Stimulated activated CD8-positive, alpha-beta memory T cell treated with anti-CD3 and anti-CD28 coated beads, Interleukin-2, amount 100 ng/mL, for 1 hour (primary cell): ENCODE measurements at places on chromosomes 5 and 9.

DNA sequence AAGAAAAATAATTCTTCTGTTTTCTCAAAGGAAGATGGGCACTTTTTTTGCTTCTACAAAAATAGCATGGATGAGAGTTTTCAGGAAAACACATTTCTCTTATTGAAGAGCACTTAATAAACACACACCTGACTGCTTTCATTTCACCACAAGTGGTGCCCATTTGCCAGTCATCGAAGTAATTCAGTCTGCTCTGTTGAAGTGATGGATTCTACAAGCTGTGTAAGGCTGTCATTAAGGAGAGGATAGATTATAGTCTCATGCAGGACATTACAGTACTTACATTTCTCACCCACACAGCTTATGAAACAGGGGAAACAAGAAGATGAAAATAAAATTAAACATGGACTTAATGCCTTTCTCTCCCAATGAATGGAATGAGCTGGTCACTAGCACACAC, 165.2 kb downstream of the NR2F1-AS1 start:
- no peak for DNase-seq

DNA sequence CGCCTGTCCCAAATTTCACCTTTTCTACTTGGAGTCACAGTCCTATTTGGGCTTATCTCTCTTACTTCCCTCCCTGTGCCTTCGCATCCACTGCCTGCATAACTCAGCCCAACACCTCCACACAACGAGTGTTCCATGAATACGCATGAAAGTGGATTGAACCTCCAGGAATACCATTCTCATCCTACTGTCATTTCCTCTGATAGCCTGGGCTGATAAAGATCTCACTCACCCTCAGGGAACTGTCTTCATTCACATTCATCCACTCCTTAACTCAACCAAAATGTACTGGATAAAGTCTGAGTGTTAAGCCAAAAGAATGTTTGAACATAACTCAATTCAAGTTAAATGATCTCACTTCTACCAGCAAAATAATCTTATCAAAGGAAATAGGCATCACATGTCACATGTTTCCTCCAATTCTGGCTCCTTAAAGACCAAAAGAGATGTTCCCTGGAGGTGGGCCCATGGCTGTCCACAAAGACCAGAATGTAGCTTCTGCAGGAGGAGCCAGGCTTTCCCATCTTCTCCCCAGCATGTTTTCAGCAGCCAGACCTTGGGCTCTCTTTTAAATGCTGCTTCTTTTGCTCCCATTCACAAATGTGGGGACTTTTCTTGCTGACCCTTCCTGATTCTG, 28.4 kb upstream of the TRIO start:
- no peak for DNase-seq

DNA sequence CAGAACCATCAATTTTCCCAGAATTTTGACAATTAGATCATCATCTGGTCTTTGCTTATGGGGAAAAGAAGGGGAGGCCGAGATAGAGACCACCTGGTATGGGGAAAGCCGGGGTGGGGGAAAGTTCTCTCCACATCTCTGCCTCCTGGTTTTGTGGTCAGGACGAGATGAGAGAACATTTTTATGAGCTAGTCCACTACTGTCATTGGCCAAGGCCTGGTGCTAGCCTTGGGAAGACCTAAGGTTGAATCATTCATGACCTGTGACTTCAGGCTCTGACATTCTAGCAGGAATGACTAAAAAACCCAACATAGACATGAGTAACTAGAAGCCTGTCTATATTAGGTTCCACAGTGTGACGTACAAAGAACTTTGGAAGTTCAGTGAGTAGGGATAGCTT, 135.2 kb downstream of the PTTG1 start:
- DNase-seq, result no peak

GRCh38 chr9:132638240-132638639, 31.5 kb downstream of the DDX31 start:
- no peak for DNase-seq

GRCh38 chr9:88580961-88581360, 46.0 kb downstream of the NXNL2 start:
- no peak for DNase-seq

DNA sequence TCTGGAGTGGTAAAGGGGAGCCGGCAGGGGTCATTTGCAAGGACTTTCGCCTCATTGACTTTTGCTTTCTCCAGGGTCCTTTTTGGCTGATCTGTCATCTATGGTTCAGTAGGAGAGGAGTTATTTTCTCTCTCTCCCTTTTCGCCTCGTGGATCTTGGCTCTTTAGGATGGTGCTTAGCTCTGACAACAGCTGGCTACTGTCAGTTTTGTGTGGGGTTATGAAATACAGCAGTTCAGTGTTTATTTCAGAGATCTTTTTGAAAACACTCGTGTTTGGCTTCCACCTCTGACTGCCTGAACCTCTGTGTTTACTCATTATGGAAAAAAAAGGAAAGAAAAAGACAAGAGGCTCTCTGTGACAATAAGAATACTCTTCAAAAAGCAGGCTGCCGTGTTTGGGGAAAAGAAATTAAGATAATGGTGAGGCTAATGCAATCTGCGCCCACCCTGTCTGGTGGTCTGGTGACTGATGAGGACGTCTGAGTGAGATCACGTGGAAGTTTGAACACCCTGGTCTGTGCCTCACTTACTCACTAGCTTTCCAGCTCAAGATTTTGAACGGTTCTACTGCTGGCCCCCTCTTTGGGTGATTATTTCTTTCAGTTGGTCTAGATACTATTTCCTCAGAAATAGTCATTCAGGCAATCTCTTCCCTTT, 567.7 kb downstream of the CAAP1 start:
- no peak for DNase-seq

DNA sequence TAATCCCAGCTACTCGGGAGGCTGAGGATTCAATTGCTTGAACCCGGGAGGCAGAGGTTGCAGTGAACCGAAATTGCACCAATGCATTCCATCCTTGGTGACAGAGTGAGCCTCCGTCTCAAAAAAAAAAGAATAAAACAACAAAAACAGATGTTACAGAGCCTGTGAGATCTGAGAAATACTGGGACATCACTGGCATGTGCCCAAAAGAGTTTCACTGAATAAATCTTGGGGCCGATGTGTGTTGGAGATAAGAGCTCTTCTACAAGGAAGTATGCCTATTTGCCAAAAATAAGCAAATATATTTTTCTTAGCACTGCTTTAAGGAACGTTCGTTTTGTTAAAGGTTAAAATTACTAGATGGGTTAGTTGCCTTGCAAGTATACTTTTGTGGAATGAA, 55.1 kb downstream of the KIAA1958 start:
- DNase-seq, result no peak

DNA sequence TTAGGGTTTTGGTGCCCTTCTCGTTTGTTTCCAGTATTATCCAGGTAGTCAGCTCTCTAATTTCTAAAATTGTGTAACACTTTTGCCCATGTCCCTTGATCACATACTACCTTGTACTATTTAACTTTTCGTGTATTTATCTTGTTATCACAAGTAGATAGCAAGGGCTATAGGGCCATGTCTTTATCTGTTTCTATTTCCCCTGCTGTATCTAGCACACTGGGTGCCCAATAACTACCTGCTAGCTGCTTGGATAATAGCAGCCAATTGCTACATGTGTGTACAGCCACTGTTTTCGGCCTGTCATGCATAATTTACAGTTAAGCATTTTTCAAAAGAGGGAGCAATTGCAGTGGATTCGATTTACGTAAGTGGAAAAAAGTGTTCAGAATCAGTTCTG, 64.8 kb upstream of the TNFAIP8 start:
- no peak for DNase-seq

DNA sequence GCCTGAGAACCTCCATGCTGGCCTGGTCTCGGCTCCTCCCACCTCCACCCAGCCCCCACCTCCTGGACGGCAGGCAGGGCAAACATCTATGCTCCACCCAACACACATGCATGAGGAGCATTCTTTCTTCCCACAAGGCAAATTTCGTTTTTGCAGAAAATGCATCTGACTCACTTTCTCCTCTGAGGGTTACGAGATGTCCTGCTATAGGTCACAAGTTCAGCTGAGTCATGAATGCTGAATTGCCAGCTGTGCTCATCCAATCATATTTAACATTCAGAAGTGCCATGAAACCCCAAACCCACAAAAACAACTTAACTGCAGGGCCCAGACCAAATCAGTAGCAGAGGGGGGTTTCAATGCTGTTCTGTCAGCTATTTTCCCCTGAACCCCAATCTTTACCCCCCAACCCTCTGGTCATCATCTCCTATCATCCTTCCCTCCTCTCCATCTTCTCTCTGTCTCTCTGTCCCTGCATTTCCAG, 39.0 kb upstream of the OSMR start:
- DNase-seq, result no peak

- no peak for DNase-seq
Observed at GRCh38 chr9:75231167-75231566, 142.9 kb downstream of the OSTF1 start.

GRCh38 chr5:28691526-28691925, 1653.1 kb upstream of the CDH9 start:
- DNase-seq, result no peak

- DNase-seq, result no peak
Observed at GRCh38 chr9:105437704-105438103, 10.1 kb upstream of the FSD1L start.

DNA sequence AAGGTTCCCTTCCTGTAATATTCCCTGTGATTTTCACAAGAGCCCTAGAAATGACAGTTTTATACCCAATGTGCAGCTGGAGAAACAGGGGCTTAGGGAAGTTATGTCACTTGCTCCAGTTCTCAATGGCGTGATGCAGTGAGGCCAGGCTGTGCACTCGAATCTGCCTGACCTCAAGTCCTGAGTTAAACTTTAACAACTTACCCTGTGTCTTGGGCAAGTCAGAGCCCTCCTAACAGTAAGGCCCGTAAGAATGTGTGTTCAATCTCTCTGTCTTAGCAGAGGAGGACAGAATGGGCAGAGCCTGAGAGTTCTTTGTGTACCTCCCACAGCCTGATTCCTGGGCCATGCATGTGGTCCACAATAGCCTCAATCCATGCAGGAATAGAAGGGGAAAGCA, 181.1 kb downstream of the TRIM32 start:
- no peak for DNase-seq

- no peak for DNase-seq
Observed at GRCh38 chr5:80165452-80165851, 90.4 kb downstream of the SERINC5 start.

GRCh38 chr5:157347301-157348048, 81.6 kb downstream of the CYFIP2 start:
- no peak for DNase-seq

- no peak for DNase-seq
Observed at GRCh38 chr5:103569313-103570060, 6.9 kb upstream of the NUDT12 start.

DNA sequence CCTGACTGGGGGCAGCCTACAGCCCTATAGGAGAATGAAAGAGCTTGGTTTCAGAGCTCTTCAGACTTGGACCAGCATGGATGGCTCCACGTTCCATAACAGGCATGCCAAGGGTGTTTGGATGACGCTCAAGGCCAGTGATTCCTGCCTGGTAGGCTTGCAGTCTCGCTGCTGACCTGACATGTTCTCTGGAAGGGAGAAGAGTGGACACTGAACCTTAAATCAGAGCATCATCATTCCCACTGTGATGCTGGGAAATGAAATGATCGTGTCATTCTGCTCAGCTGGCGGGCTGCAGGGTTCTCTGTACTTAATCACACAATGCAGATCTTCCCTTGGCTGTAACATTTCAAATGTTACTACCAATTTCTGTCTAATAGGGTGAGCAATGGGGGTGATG, 57.0 kb downstream of the CFAP90 start:
- no peak for DNase-seq

DNA sequence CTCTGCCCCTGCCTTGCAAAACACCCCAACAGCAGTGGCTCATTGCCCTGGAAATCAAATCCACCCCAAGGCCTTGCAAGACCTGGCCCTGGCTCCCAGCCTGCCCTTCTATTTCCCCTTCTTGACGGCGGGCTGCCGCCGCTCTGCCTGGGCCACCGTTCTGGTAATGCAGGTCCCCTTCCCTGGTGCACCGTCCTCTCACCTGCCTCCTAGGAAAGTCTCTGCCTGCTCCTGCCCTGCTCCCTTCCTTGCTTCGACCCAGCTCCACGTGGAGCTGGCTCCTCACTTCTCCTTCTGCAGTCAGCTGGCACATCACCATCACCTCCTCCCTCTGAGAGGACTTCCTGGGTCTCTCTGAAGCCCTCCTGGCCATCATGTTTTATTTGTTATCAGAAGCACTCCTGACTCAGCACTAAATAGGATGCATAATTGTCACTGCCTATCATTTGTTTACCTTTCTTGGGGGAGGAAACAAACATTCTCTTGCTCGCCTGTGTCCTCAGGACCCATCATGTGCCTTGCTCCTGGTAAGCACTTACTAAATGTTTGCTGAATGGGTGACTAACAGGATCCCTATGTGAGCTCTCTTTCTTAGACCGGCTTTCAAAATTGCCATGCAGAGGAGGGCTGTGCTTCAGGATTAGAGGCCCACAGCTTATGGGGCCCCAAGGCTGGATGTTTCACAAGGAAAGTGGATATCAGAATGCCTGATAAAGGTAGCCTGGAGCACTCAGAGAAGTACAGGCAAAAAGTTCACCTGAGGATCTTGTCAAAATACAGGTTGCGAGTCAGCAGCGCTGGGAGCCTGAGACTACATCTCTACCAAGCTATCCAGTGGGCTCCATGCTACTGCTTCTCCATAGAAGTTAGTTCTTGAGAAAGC, 19.6 kb upstream of the C5orf47 start:
- no peak for DNase-seq

- DNase-seq, result no peak
Observed at GRCh38 chr5:73149540-73149939, 23.5 kb upstream of the TMEM174 start.

GRCh38 chr9:100099722-100100042, 639 bp downstream of the INVS start:
- DNase-seq, result no peak

DNA sequence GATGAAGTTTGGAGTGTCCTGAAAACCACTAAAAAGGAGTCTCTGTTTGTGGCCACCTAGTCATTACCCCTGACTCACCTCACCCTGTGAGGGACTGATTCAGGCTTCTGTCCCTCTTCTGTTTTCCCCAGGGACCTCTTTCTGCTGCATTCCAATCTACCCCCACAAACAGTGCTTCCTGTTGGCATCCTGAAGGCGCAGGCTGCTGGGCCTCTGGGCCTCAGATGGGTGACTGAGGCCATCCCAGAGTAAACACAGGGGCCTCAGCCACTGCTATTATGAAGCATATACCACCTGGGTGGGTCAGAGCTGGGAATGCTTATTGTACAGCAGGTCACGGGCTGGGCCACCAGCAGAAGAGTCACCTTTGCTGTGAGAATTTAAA, 20.0 kb downstream of the MORN5 start:
- DNase-seq, result no peak

DNA sequence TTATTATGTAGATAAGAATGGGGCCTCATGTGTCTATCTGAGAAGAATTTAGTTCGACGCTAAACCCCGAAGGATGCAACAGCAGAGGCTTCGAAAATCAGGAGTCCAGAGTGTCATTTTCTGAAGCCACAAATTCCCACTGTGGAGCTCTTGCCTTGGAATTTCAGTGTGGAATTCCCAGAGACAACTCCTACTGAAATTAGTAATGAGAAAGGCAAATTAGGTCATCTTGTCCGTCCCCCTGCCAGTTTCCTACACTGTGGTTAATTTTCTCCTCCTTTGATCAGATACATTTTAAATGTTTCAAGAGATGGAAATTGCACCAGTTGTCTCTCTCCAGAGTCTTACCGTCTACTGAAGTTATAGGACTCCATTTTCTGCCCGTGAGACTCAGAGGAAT, 633.6 kb downstream of the BNC2 start:
- no peak for DNase-seq

GRCh38 chr9:27445057-27445595, 79.0 kb upstream of the IFNK start:
- no peak for DNase-seq

GRCh38 chr9:78574354-78575045, 277.6 kb downstream of the PSAT1 start:
- DNase-seq, result no peak
